Kidney epithelial cell (primary cell): ENCODE measurements at places on chromosomes 16 and 17. TPM values are rescaled to one million over a fixed set of nuclear protein-coding genes. Genes with fewer than 3 reads are reported as not detected.

GRCh38 chr17:76369379-76369778 is 15.0 kb upstream of the SPHK1 start:
- no peak for DNase-seq

GRCh38 chr16:86700046-86700945 is 121.9 kb downstream of the FOXL1 start:
- DNase-seq = no peak

- no peak for DNase-seq
Observed at GRCh38 chr16:56866955-56867830, 2.2 kb downstream of the SLC12A3 start.

DNA sequence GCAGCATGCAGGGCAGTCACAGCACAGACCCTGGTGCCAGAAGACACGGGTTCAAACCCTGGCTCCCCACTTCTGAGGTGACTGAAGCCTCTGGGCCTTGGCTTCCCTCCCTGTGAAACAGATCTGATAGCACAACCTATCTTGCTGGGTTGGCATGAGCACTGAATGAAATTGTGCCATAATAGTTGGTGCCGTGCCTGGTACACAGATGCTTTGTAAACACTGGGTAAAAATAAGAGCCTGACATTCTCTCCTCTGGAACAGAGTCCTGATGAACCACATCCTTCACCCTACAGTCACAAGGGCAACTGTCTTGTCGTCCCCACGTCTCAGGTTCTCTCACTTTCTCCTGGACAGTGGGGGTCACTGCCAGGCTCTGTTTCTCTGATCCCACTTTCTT is 35.7 kb downstream of the NOS2 start:
- no peak for DNase-seq

DNA sequence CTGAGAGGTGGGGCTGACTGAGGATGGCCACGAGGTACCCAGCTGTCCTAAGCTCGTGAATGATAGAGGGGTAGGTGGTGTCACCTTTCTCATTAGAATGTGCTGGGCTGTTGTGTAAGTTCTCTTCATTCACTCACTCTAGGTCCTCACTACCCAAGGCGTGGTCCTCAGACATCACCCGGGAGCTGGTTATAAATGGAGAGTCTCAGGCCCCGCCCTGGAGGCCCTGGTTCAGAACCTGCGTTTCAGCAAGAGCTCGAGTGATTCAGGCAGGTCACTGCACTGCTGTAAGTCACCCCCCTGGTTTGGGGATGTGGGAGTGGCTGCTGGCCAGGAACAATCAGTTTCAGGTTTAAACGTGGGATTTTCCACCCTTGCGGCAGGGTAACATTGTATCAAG is 139.8 kb downstream of the FOXL1 start:
- no peak for DNase-seq

DNA sequence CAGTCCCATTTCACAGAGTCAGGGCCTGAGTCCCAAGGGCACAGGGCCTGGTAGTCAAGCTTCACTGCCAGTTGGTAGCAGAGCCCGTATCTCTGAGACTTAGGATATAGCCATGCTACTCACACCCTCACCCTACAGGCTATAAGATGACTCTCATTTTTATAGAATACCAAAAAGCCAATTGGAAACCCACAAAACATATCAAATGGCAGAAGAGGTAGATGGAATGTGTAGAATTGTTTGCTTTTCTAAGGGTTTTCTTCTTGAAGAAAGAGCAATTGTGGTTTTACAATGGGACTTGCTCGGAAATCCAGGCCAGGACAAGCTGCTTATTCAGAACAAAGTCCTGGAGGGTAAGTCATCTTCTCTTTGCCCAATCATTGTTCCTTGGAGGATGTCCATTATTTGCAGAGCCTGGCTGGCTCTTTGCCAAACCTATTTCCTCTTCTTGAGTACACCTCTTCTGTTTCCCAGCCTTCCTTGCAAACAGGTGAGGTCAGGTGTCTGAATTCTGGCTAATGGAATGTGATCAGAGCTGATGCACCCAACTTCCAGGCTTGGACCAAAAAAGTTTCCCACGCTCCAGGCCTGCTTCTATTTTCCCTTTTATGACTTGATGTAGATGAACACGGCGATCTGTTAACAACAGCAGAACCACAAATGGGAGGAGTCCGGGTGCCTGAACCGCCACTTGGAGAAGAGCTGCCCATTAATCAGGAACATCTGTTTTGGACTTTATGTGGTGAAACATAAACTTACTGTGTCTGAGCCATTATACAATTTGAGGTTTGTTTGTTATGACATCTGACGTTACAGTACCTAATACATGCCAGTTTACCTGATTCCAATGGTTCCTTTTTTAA is 16.9 kb upstream of the CCL22 start:
- DNase-seq = peak; percentile 94

- no peak for DNase-seq
Observed at GRCh38 chr17:45223539-45224528, 2.1 kb downstream of the FMNL1 start.

DNA sequence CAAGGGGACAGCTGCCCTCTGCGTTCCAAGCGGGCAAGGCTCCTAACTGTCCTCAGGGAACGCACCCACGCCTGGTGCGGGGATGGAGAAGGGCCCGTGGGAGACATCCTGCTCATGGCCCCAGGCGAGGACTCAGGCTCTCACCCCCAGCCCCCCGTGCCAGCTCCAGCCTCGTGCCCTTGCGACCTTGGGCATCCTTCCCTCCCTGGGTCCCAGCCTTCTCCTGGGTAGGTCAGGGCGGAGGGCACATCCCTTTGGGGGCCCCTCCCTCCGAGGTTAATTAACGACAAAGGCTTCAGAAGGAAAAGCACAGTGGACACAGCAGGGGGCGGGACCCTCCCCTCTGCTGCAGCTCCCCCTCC is 3.0 kb downstream of the PGAP6 start:
- DNase-seq = no peak

- no peak for DNase-seq
Observed at GRCh38 chr16:10744370-10745030, 858 bp downstream of the NUBP1 start.

DNA sequence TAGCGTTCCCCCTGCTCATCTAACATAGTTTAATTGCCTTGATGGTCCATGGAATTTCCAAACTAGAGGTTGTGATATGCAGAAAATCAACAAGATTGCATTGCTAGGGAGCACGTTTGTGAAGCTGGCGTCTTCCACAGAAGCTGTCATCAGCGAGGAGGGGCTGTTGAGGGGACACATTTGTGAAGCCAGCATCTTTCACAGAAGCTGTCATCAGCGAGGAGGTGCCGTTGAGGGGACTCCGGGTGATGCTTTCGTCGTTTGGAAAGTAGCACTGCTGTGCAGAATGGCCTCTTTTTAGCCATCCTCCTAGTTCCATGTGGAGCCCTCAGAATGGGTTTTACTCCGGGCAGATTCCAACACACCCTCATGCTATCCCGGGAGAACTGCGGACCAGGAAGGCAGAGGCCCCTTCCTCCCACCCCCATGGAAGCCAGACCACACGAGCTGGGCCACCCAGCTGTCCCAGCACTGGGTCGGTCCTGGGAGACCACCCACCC is 119.6 kb upstream of the CHMP6 start:
- no peak for DNase-seq

- no peak for DNase-seq
Observed at GRCh38 chr17:51598824-51599223, 338.5 kb downstream of the UTP18 start.

- no peak for DNase-seq
Observed at GRCh38 chr17:76642994-76643393, 563 bp downstream of the ST6GALNAC1 start.

- peak; percentile 73 for DNase-seq
Observed at GRCh38 chr17:77423589-77424451, 283.1 kb downstream of the SEC14L1 start.

- peak; percentile 86 for DNase-seq
Observed at GRCh38 chr16:74743668-74744299, 30.8 kb downstream of the FA2H start.

- no peak for DNase-seq
Observed at GRCh38 chr17:78368854-78369495, 9.1 kb upstream of the SOCS3 start.

- DNase-seq = no peak
Observed at GRCh38 chr16:78902321-78902720, 698.2 kb downstream of the MAF start.

GRCh38 chr17:29927546-29927945 is 2.5 kb downstream of the SSH2 start:
- DNase-seq = no peak

DNA sequence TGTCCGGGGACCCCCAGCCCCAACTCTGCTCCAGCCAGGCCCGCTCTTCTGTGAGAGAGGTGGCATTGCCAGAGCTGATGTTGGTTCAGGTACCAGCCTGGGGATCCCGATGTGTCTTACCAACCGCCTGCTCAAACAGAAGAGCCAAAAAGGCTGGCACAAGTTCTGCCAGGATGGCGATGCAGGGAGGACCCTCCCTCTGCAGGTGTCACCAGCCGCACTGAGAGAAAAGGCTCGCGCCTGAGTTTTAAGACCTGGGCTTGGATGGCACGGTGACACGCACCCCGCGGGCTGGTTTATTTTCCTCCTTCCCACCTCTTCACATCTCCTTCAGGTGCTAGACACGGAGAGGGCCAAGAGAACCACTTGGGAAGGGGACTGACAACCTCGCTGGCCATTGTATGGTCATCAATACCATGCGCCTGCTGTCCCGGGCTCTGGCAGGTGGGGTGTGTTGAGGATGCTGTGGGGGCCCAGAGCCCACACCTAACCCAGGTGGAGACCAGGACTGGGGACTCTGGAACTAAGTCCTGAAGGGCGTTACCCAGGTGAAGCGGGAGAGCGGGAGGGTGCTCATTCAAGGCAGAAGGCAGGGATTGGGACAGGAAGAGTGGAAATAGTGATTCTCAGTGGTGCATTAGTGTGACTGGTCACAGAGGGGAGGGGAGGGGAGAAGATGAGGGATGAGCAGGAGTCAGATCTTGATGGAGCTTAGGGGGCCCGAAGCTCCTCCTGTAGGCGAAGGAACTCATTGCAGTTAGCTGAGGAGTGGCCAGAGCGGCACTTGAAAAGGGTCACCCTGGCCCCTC is 16.3 kb downstream of the FOXJ1 start:
- DNase-seq = no peak

DNA sequence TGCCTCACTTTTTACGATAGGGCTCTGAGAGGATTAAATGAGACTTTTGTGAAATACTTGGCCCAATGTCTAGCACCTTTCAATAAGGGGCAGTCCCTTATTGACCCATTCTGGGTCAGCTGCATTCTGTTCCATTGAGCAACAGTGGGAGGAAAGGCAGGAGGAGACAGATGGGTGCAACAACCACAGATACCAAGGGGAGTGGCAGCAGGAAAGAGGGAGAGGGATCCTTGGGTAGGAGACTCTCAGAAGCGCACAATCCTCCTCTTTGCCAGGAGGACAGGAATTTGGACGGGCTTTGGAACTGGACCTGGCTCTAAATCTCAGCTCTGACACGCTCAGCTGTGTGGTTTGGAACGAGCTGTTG is 3.5 kb downstream of the PIPOX start:
- DNase-seq = no peak

- no peak for DNase-seq
Observed at GRCh38 chr16:48284772-48285409, 37.6 kb upstream of the ABCC11 start.

- DNase-seq = peak; percentile 95
Observed at GRCh38 chr17:37488607-37489196, 989 bp upstream of the DUSP14 start.

GRCh38 chr16:68229431-68230175 is 6.3 kb downstream of the ESRP2 start:
- DNase-seq = no peak

GRCh38 chr16:12758670-12759558 is 44.8 kb downstream of the CPPED1 start:
- DNase-seq = no peak

- DNase-seq = no peak
Observed at GRCh38 chr17:17919169-17920107, 52.8 kb downstream of the TOM1L2 start.

DNA sequence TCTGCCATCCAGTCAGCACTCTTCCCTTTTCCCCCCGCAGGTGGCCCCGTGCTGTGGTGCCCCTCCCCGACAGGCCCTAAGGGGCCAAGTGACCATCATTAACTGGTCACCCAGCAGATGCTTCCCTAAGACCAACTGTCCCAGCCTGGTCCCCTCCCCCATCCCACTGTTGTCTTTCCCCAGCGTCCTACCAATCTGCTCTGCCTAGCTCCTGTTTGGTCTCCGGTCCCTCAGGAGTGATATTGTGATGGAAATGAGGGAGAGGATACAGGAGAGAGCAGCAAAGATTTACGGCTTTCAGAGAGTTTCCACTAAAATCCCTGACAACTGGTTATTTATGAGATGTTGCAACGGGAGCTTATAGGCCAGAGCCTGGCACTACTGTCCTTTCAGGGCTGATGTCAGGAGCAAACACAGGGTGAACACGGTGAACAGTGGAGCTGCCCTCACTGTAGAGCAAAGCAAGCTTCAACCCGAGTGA is 1.4 kb upstream of the TTLL6 start:
- DNase-seq = no peak

DNA sequence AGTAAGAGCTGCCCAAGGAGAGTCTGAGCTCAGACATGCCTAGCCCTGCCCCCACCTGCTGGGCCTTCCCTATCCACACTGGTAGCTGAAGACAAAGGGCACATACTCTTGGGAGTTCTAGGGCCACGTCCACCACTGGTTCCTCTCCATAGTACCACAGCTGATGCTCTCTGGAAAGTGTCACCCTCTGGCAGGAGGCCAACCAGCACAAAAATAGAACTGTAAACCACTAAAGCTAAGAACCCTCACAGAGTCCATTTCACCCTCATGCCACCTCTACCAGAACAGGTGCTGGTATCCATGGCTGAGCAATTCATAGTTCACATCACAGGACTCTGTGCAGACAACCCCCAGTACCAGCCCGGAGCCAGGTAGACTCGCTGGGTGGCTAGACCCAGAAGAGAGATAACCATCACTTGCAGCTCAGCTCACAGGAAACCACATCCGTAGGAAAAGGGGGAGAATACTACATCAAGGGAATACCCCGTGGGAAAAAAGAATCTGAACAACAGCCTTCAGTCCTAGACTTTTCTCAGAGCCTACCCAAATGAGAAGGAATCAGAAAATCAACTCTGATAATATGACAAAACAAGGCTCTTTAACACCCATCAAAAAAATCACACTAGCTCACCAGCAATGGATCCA is 115.3 kb downstream of the CEP112 start:
- DNase-seq = no peak

DNA sequence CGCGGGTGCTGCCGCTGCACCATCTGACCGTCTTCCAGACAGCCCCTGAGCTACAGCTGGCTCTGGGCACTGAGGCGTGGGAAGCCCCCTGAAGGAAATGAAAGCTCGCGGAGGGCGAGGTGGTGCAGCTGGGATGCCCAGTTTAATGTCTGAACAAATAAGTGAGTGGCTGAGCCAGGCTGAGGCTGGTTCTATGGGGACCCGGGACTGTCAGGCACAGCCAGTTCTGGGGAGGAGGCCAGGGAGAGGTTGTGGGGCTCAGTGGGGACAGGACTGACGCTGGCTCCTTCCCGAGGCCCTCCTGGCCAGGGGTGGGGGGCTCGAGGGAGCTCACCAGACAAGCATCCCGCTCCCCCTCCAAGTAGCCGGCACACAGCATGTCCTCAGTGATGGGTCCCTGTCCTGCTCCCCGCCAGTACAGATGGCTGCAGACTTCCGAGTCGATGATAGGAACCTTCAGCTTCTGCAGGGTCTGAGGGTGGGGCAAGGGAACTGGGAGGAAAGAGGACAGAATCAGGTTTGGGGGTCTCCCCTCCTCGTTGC is 4.4 kb downstream of the PRSS22 start:
- DNase-seq = no peak

The ABCA6 gene
- total RNA-seq = 0.04 and 0.14 TPM in 2 replicates

The CACNG1 gene
- total RNA-seq = not detected in 2 replicates

The FN3KRP gene
- 22.0 and 25.3 TPM in 2 replicates for total RNA-seq

The HBA1 gene
- 0.41 TPM in 1 of 2 replicates, not detected in the other for total RNA-seq

The CAPN15 gene
- 47.1 and 54.5 TPM in 2 replicates for total RNA-seq

The NPIPA8 gene
- 6.2 TPM in 1 of 2 replicates, not detected in the other for total RNA-seq

The SLC7A5 gene
- total RNA-seq = 308 and 355 TPM in 2 replicates

The AMZ2 gene
- total RNA-seq = 94.0 and 99.7 TPM in 2 replicates

The BMERB1 gene
- 23.5 and 29.3 TPM in 2 replicates for total RNA-seq

The KIAA0513 gene
- 1.7 and 1.9 TPM in 2 replicates for total RNA-seq

The ACE gene
- 1.5 and 1.6 TPM in 2 replicates for total RNA-seq
